Pancreas (tissue), 10 donors: ENCODE measurements at places on chromosomes 6 and 20.
A peak's percentile ranks its signal among the peaks of the same experiment; 100 is the strongest.

GRCh38 chr20:20711413-20711812, 1.0 kb downstream of the RALGAPA2 start:
- peak; percentile 27 for DNase-seq

DNA sequence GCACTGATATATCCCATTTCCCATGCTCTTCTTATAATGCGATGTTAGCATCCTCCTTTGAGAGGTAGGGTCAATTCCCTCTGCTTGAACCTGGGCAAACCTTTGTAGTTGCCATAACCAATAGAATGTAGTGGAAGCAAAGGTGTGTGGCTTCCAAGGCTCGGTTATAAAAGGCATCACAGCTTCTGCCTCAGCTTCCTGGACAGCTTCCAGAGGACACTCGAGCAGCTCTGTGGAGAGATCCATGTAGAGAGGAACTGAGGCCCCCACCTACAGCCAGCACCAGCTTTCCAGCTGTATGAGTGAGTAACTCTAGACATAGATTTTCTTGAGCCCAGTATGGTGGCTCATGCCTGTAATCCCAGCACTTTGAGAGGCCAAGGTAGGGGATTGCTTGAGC, 36.7 kb downstream of the FGD2 start:
- no peak for DNase-seq

GRCh38 chr6:100300221-100300736, 164.4 kb downstream of the SIM1 start:
- DNase-seq = no peak

DNA sequence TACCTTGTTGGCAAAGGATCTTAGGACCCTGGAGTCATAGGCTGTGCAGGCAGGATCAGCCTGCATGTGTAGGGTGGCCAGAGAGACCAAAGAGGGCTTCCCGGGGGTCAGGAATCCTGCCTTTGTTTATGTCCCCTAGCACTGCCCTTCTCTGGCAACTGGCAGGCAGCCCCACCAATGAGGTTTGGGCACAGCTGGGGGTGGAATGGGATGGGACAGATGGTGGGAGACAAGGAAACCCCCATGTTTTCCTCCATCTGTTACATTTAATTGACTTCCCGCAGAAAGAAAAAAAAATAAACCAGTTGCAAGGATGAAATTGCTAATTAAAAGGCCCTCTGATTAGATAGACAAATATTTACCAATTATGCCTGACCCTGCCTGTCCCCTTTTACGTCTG, 27.6 kb downstream of the CD40 start:
- no peak for DNase-seq

DNA sequence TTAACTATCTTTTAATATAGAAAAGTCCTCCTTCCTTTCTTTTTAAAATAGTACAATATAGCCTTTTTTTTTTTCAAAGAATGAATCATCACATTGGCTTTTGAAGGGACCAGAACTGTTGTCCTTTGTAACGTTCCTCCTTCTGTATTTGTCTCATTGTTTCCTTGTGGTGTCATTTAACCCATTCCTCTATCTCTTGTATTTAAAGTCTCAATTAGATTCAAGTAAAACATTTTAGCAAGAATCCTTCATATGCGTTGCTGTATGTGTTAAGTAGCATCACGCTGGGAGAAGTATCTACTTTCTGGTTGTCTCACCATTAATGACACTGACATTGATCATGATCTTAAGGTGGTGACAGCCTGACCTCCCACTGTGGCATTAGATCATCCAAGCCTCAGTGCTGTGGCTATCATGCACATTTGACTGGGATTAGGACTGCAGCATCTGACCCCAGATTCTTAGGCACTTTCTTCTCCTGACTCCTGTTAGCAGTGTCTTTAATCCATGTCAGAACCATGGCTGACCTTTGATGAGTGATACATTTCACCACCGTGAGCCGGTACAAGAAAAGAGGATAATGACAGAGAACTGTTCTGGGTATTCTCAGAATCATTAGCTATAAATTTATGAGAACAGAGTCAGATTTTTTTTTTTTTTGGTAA, 67.5 kb upstream of the TFB1M start:
- no peak for DNase-seq

GRCh38 chr20:40651151-40651550, 37.9 kb downstream of the MAFB start:
- DNase-seq = no peak

GRCh38 chr20:3755814-3756480, 11.6 kb downstream of the ADISSP start:
- DNase-seq = no peak

DNA sequence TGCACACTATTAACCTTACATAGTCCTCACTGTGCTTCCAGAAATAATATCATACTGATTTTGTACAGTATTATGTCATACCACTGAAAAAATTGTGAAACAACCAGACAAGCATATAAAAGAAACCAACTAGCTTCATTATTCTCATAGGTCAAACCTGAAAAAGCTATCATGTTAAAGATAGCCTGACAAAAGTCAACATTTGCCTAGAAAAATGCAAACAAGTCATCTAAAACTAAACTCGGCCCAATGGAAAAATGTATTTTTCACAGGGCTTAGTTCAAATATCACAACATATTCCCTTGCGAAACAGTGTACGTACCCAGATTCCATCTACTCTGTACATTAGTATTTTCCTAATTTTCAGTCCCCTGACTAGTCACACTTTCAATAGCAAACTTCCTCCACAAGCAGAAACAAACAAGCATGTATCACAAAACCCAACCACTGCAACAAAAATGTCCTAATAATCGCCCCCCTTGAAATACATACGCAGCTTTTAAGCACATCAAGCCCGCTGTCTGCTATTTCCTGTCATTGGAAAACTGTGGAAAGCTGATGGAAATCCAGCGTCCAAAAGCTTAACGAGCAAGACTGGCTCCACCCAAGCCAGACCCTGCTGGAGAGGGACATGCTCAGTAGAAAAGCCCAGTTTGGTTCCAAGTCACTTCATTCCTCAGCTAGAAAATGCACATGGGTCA, 93.1 kb downstream of the EPB41L2 start:
- no peak for DNase-seq

GRCh38 chr20:52668626-52669025, 303.5 kb upstream of the TSHZ2 start:
- no peak for DNase-seq

GRCh38 chr6:79947191-79948186, at the start of gene ELOVL4:
TSS of gene ELOVL4 (minus strand) at chr6:79947553. CDS start at chr6:79947279, 274 bp downstream.
- peak; percentile 26 for DNase-seq

- no peak for DNase-seq
Measured at GRCh38 chr6:138654715-138655634, 118.6 kb upstream of the CCDC28A start.

DNA sequence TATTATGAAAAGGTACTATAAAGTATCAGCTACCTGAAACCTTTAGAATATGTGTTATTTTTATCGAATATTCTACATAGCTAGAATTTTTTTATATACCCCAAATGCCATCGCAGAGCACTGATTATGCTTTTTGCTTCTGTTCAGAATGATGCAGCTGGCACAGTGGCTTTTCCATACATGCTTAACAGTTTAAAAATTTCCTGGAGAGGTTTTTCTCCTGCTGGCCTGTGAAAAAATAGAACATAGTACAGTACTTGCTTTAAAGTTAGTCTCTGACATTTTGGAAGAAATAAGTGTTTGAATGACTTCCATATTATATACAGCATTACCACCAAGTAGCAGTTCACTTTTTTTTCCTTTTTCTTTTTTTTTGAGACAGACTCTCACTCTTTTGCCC, 5.3 kb downstream of the DOP1A start:
- no peak for DNase-seq

- DNase-seq = no peak
Measured at GRCh38 chr6:87993356-87993755, 54.3 kb upstream of the SPACA1 start.

DNA sequence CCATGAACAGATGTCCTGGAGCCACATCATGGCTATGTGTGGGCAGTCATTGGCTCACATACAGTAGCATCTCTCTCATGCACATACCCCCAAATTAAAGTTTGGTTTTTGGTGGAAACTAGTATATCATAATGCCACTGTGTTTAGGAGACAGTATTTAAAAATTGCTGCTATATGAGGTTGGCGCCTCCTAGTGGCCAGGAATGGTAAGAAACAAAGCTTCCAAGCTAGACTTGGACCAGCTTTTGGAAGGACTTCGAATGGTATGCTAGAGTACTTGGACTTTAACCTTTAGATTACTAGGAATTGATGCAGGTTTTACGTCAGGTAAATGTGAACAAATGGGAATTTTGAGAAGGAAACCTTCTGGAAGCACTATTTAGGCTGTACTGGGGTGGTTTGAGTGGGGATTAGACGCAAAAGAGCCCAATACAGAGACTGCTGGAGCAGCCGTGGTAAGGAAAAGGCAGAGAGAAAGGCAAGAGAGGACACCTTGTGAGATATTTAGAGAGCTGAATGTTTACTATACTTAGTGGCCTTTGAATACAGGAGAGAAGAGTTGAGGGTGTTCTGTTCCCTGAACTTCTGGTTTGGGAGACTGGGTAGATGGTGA, 23.8 kb downstream of the PRSS35 start:
- peak; percentile 41 for DNase-seq

DNA sequence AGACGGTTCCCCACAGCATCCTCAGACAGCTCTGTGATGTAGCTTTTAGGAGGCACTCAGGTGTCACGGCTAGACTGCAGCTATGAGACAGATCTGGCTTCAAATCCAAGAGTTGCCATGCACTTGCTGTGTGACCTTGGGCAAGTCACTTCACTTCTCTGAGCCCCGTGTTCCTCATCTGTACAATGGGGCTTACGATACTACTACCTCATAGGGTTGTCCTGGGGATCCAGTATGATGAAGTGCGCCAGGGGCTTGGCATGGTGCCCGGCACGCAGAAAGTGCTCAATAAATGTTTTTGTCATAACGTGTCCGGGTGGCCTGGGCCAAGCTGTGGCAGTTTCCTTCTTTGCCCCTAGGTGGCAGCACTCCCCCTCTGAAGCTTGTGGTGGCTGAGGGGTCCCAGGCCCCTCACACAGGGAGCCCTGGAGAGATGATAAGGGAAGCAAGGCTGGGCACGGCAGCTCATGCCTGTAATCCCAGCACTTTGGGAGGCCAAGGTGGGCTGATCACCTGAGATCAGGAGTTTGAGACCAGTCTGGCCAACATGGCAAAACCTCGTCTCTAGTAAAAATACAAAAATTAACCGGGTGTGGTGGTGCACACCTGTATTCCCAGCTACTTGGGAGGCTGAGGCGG, 19.1 kb upstream of the CHMP4B start:
- DNase-seq = peak; percentile 64

DNA sequence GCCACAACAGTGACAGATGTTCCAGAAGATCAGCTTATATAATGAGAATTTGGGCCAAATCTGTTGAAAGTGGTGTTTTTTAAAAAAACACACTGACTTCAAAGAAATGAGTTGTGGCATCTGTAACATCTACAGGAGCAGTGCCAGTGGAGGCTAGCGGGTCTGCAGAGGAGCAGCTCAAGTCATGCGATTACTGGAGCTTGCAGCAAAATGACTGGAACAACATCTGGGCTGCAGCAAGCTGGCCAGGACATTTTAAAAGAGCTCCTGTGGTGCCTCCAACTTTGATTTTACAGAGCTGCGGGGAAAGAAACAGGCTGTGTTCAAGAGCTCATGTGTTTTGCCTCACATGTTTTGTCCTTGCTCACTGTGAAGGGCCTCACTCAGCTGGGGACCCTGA, 57.2 kb downstream of the TBX18 start:
- DNase-seq = no peak

GRCh38 chr6:72825315-72825911, 203.5 kb downstream of the KCNQ5 start:
- DNase-seq = no peak

DNA sequence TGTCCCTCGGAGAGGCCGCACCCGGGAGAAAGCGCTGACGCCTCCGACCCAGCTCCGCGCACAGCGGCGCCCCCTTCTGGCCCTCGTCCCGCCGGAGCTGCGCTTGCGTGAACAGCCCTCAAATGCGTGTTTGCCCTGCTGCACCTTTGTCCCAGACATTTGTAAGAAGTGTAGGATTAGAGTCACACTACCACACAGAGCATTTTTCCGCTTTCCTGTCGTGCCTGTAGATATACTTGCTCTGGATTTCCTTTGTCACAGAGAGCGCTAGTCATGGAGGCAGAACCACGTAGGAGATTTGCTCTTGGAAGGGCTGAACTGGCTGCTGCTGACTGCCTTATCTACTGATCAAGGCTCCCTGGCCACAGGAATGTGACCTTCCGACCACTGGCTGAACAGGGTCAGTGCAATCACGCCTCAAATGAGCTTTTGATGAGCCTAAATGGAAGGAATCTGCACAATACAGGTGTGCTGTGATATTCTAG, 62.3 kb downstream of the PAX1 start:
- no peak for DNase-seq

- no peak for DNase-seq
Measured at GRCh38 chr6:144156991-144157390, 6.7 kb downstream of the STX11 start.

GRCh38 chr20:35967979-35968640, at the start of gene CNBD2:
TSS of gene CNBD2 (plus strand) at chr20:35968590. CDS start at chr20:35968763, 173 bp downstream.
- DNase-seq = no peak

GRCh38 chr20:23078351-23079015, 7.6 kb downstream of the CD93 start:
- no peak for DNase-seq

DNA sequence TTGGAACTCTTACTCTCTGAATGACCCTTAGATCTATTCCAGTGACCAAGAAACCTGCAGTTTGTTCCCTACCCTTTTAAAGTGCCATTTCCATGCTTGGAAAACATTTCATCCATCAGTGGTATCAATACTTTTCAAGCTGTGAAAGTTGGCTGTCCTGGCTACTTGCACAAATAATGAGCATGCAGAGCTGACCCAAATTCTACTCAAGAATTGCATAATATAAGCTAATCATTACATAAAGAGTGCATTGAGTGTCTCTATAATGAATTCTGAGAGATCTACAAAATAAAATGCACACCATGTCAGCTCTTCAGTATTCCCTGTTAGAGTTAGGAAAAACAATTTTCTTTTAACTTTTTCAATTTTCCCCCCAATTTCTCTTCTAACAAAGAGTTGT, 181.3 kb upstream of the HS3ST5 start:
- no peak for DNase-seq

DNA sequence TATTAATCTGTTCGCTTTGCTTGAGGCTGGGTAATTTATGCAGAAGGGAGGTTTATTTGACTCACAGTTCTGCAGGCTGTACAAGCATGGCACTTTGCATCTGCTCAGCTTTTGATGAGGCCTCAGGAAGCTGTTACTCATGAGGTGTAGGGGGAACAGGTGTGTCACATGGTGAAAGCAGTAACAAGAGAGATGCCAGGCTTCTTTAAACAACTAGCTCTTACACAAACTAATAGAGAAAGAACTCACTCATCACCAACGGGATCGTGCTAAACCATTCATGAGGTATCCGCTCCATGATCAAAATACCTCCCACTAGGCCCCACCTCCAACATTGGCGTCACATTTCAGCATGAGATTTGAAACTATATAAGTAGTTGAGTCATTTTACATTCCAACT, 34.4 kb upstream of the GCLC start:
- DNase-seq = no peak

- DNase-seq = no peak
Measured at GRCh38 chr6:31687860-31688693, 7.2 kb upstream of the LY6G5C start.
